ENCODE measurements at places on chromosomes 7 and 10.

DNA sequence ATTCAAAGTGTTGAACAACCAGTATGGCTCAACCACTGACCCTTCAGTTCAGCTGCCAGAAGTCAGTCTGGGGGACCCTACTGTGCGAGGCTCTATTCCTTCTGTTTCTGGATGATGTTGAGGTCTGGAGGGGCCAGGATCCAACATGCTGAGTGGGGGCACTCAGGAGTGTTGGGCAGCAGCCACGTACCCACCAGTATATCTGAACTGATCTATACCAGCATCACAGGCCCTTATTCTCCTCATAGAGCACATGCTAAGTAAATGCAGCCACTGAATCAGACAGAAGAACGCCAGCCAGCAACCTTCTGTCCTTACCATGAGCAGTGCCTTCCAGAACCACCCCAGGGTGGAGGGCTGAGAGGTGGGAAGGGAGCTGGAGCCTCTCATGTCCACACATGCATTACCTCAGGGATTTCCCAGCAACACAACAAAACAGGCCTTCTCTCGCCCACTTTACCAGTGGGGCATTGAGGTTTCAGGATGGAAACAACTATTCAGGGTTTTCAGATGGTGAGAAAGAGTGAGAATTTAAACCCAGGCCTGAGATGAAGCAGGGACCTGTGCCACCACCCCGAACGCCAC is 6.8 kb upstream of the MSMB start:
- DNase-seq, result no peak

- DNase-seq, result no peak
These were observed 19.5 kb upstream of the CARD11 start for GRCh38 chr7:3063016-3063753.

DNA sequence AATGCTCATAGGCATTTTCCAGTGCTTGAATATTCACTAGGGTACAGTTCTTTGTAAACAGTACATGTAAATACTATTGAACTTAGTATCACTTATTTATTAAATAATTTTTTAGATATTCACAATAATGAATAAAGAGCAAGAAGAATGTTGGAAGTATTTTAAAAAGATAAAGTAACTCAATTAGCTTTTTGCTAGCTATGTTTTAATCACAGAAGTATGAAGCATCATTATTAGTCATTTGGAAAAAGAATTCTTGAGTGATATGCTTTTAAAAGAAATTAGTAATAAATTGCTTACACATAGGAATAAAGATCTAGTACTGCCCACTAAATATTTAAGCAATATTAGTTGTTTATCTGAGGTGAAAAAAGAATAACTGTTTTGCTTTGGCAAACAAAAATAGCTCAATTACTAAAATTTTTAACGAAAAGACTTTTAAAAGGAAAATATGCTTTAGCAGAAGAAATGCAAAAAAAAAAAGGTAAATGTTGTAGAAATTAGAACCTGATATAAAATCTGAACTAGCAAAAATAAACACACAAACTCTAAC is 66.5 kb downstream of the SGMS1 start:
- no peak for DNase-seq

DNA sequence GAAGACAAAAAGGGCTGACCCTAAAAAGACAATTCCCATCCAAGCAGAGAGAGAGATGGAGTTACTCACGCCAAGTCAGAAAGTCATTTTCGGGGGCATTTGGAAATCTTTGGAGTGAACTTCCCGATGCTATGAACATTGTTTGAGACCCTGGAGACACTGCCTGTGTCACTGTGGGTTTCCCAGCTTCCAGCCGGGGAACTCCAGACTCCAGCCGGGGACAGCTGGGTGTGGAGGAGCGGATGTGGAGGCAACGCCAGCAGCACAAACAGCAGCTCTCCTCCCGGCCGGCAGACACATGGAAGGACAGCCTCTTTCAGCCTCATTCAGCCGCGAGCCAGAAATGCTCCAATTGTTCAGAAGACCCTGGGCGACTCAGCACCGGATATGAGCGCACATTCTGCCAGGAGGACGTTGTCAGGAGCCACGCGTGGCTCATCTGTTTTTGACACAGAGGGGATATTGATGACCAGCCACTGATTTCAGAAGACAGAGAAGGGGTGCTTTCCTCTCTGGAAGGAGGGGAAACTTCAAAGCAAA is 97.6 kb downstream of the PRPF18 start:
- peak; percentile 71 for DNase-seq

DNA sequence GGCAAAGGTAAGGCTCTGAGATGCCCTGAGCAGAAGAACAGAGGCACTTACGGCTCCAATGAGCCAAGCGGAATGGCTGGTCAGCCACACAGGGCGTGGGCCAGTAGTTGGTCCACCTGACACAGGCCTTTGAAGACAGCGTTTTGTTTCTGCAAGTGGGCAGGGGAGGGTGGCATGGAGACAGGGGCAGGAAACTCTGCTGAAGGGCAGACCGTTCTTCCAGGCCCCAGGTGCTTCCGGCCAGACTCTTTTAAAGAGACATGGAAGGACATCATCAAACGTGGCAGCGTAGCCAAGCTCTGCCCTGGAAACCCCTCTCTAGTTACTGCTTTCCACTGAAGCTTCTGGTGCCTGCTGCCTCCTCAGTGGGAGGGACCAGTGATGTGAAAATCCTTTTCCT is 77.5 kb upstream of the KMT2E start:
- no peak for DNase-seq

DNA sequence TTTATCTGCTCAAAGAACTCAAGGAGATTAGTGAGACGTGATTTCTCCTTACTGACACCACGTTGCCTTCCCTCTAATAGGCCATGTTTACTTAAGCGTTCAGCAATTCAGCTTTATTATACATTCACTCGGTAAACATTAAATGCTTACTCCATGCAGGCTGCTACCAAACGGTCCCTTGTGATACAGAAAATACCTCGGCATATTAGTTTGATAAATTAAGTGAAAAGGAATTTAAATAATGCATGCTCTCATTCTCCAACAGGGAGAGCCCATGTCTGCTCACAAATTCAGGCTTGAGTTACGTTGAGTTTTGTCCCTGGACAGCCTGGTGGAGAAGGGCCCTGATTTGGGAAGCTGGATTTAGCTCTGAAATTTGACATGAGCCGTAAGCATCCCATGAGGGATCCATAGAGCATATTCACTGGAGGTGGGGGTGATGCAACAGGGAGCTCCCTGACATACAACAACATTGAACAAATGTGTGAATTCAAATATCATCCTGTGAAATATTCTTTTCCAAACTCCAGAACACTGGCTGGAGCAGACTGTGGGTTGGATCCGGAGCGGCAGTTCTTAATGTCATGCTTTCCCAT is 86.3 kb downstream of the TBXAS1 start:
- peak; percentile 34 for DNase-seq

- DNase-seq, result no peak
These were observed 6.0 kb downstream of the LIPN start for GRCh38 chr10:88765816-88766215.

DNA sequence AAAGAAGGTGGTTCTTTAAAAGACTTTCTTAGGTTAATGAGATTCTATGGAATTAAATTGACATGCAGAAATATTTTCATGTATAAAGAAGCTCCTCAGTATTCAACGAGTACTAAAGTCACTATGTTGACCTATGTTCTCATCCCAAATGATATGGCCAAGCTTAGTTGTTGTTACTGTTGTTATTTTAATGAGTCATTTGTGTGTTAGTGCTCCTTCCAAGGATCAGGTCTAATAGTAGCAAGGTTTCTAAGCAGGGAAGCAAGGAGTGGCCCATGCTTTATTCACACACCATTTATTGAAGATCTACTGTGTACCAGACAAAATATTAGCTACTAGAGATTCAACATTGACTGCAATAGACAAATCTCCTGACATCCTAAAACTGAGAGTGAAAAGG is 41.9 kb downstream of the LRRN3 start:
- no peak for DNase-seq

- no peak for DNase-seq
These were observed 9.4 kb upstream of the IRF5 start for GRCh38 chr7:128928159-128928813.

- no peak for DNase-seq
These were observed 172.9 kb downstream of the MBL2 start for GRCh38 chr10:52599551-52600200.

DNA sequence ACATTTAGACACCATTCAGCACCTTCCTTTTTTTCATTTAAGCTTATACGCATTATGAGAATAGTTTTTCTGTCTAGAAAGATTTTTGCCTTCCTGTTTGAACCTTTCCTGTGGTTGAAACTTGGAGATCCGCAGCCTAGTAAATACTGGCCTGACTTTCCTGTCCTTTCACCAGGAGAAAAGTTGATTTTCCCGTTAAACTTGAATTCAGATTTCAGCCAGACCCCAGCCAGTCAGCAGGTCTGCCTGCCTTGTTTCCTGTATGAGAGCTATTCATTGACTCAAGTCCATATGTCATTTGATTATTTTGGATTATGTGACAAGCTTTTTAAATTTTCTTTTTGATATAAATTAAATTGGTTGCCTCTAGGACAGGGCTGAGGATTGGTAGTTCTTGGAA is 71.5 kb downstream of the EVX1 start:
- no peak for DNase-seq

DNA sequence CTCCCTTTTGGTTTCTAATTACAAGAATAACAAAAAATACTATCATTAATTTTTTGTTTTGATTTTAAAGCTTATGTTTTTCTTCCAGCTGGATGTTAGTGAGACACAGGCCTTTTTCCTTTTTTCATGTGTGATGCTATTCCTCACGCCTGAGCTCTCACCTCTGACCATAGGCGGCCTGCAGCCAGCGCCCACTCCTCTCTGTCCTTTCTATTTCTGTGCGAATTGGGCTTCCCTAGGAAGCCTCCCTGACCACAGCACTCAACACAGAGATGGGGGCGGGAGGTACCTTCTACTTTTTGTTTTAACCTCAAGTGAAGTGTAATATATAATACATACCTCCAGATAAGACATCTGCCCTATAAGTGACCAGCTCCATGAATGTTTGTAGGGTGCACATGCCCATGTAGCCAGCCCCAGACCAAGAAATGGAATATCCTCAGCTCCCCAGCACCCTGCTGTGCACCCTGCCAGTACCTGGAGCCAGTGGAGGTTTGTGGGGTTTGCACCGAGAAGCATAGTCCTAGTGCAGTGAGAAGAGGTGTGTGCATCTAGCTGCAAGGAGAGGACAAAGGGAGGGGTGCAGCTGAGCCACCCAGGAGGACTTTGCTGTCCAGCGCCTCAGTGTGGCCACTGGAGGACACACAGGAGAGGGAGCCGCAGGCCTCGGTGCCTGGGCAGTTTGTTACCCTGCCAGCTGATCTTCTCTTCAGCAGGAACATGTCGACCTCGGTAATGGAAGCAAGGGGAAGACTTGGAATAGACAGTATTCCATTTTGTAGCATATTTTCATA is 38.5 kb downstream of the BNIP3 start:
- DNase-seq, result peak; percentile 58

DNA sequence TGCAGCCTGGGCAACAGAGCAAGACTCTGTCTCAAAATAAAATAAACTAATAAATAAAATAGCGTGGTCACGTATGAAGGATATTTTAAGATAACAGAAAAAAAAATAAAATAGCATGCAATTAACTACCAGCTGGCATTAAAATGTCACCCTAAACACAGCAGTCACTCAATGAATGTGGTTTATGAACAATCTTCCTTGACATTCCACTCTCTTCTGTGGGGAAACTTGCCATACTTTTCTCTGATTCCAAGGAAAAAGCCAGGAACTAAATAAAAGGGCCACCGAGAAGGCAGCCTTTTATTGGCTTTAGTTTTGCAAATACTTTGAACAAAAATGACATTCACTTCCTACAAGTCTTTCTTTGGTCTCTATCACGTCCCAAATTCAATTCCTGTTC is 266.6 kb downstream of the PARD3 start:
- no peak for DNase-seq

DNA sequence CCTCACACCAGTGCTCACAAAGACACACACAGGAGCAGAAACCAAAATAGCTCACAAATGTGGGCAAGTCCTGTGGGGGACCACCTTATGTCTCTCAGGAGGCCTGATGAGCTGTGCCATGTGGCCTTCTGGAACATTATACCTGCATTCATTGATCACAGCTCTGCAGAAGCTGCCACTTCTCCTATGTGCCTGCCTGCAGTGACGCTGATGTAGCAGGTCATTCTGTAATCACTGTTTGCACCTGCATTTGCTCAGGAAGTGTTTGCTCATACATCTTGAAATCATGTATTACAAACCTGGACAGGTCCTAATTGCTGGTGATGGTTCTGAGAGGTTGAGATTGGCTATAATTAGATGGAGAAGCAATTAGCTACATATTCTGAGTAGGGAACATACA is 310.2 kb downstream of the AUTS2 start:
- no peak for DNase-seq

Data from AG08396 (cell line).